ENCODE measurements at places on chromosomes 12 and 14.

DNA sequence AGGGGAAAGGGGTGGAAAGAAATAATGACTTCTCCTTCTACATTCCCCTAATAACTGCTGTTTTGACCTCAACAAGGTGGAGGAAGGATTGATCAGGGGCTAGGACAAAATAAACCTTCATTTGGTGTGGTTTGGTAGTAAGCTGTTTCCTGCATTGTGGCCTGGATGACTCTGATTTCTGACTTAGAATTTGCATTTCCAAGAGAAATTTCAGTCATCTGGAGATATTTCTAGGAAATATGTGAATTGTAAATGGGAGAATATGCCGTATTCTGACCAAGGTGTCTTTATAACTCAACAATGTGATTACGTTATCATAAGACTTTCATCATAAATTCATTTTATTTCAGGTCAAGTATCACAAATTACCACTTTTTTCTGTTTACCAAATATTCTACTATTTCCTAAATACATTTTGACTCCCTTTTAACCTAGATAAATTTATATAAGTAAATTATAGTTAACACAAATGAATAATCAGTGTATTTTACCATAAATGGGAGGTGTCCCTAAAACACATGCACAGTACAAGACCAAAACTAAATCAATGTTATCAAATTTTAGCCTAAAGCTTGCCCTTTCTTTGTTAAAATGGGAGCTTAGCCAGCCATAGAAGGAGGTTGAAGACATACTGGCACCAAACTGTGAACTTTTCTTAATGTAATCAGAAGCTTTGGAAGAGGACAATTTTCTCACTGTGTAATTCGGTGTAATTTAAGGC lies 828.8 kb downstream of the TMTC2 start:
- no peak for DNase-seq

DNA sequence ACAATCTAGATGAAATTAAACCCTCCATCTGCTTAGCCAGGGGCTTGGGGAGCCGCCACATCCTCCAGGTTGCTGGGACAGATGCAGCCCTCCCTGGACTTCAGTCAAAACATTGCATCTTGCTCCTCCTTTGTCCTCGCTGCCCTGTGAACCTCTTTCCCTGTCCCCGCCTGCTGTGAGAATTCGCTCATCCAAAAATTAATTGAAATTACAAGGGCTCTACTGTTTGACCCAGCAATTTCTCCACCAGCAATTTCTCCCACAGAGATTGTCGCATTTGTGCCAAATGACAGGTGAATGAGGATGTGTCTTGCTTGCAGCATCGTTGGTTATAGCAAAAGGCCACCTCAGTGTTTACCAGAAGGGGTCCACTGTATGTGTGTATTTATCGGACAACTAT lies 5.0 kb upstream of the POP5 start:
- no peak for DNase-seq

DNA sequence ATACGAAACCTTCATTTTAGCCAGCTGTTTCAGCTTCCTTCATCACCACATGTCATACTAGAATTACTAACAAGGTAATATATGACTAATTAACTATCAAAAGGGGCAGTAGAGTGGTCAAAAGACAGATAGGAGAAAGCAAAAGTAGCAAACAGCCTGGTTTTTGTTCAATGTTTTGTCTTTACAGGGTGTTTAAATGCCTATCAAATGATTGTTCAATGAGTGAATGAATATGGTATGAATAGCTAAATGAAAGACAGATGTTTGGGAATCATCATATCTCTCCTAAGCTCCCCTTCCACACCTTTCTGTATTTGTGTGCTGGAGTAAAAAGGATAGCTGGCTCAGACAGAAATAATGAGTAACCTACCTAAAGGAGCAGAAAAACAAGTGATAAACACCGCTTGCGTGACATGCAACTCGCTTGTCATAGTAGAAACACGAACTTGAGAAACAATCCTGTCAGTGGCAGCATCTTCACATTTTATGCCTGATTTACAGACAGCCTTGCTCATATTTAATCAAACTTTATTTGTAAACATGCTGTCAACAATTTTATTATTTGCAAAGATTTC lies 34.2 kb downstream of the ABCC9 start:
- no peak for DNase-seq

DNA sequence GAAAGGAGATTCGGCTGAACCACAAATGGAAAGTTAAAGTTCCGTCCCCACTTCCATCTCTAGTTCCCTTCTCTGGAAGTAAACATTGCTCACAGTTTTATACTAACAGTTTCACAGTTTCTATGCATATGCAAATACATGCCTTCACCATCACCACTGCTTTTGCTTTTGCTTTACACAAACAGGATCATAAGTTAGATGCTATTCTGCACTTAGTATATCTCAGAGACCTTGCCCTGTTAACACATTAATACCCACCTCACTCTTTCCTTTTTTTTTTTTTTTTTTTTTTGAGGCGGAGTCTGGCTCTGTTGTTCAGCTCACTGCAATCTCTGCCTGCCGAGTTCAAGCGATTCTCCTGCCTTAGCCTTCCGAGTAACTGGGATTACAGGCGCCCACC lies 890 bp downstream of the TEP1 start:
- DNase-seq: no peak

- no peak for DNase-seq
Observed at GRCh38 chr14:64649383-64649998, 54.7 kb upstream of the PLEKHG3 start.

DNA sequence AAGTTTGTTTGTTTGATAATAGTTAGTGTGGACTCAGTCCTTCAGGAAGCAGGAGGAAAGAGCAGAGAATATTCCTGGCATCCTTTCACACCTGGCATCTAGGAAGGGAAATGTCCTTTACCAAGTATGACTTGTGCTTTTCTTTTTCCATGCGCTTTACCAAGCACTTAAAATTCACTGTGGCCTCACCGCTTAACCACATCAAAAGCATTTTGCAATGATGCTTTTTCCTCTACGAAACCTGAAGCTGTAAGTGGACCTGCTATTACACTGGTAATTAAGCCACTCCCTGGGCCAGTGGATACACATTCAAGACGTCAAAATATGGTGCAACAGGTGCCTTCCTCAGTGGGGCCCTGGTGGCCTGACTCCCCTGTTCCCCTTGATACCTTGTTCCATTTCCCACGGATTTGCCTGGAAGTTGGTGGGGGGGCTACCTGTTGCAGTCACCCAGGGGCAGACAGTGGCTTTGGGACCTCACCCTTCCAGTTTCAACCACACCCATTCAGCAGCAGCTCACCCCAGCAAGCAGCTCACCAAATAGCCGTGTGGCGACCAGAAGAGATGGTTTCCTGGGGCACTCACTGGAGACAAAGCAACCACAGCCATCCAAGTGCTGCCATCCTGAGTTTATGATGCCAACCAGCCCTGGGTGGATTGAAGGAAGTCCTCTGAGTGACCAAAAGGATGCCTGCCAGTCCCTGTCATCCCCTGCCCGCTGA lies 14.2 kb upstream of the FZD10 start:
- no peak for DNase-seq

DNA sequence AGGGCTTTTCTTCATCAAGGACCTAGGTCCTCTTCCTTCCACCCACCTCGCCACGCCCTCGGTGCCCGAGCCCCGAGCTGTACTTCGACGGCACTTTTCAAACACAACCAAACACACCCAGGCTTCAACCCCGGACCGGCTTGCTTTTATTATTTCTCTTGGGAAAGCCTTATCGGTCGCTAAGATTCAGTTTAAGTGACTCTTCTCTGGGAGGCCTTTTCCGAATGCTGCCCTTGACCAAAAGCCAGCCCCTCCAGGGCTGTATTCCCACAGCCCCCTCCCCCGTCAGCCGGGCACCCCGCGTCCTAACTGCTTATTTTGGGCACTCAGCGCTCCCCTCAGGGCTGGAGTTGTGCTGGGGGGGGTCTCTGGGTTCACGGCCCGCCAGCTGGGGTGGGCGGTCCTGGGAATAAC lies 644 bp upstream of the PPP4R4 start:
- no peak for DNase-seq

DNA sequence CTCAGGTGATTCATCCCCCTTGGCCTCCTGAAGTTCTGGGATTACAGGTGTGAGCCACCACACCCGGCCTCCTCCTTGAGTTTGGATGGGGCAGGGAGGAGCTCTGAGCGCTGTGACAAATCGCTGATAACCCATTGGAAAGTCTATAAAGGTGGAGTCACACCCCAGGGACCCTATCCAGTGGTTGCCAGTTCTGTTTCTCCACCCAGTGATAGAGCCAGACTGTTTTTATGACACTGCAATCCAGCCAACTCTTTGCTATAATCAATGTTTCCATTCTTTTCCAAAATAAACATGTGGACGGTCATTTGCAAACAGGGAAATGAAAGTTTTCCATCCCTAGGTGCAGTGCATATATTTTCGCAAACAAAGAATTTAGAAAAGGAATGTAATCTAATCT lies 142.0 kb upstream of the PELI2 start:
- DNase-seq: no peak

DNA sequence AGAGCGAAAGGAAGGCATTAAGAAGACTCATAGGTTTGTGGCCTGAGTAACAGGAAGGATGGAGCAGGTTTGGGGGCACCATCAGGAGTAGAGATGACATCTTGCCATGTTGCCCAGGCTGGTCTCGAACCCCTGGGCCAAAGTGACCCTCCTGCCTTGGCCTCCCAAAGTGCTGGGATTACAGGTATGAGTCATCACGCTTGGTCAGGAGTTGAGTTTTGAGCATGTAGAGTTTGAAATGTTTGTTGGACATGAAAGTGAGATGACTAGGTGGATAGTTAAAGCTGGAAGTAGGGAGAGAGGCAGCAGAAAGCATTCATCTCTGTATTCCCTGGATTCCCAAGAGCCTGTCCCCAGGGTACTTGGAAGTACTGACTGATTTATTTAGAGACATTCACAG lies 112.6 kb downstream of the ERC1 start:
- no peak for DNase-seq

GRCh38 chr12:62736596-62736995 lies 198.4 kb downstream of the PPM1H start:
- DNase-seq: no peak

DNA sequence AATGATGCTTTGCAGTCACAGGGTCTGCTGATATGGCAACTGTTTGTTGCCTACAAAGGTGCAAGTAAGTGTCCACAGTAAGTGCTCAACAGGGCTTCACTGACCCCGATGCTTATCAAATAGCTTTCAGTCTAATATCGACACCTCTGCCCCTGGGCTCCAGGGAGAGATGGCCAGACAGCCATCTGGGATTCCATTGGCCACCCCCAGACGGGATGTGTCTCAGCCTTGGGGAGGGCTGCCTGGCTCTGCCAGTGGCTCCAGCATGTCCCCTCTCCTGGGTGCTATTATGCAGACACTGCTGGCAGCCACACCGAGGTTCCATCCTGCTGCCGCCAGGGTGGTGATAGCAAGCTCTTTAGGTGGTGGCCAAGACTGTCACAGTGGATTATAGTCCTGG lies 57.4 kb downstream of the DGLUCY start:
- no peak for DNase-seq

- DNase-seq: no peak
Observed at GRCh38 chr14:90321891-90322290, 9.8 kb downstream of the NRDE2 start.

- no peak for DNase-seq
Observed at GRCh38 chr12:107525063-107525718, 160.4 kb upstream of the PWP1 start.

- DNase-seq: no peak
Observed at GRCh38 chr12:122596838-122597237, 69.8 kb downstream of the KNTC1 start.

Data from progenitor cell of endocrine pancreas (in vitro differentiated cells).